ENCODE measurements at places on chromosomes 6 and 20.

DNA sequence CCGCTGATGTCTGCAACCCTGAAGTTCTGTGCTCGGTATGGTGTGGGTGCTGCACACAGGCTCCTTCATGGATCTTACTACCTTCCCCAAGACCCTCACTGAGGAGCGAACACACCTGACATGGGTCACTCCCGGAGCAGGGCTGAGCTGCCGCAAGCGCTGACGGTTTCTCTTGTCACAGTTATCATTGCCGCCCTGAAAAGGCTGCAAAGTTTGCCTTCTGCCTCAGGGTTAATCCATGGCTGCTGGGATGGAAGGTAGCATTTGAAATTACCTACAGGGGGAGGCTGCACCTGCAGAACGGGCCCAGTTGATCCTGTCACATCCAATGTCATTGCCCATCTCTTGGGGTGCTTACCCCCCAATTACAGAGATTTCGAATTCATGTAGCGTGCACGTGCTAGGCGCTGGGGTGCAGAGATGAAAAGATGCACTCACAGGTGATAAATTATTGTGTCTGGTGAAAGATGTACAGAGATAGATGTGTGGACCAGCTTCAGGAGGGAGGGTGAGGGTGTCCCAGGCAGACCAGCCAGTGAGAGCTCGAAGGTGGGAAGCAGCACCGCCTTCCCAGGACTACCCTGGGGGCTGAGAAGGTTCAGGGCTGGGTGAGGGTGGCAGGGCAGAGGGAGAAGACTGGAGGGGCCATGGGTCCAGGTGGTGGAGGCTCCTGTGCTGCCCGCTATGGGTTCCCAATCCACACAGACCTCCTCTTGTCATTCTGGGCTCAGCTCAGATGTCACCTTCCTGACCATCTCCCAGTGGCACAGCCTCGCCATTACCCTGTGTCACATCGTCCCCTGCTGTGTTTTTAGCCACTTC, 120.1 kb downstream of the SYCP2 start:
- no peak for DNase-seq

- DNase-seq: no peak
Measured at GRCh38 chr6:17933716-17934115, 53.7 kb downstream of the KIF13A start.

DNA sequence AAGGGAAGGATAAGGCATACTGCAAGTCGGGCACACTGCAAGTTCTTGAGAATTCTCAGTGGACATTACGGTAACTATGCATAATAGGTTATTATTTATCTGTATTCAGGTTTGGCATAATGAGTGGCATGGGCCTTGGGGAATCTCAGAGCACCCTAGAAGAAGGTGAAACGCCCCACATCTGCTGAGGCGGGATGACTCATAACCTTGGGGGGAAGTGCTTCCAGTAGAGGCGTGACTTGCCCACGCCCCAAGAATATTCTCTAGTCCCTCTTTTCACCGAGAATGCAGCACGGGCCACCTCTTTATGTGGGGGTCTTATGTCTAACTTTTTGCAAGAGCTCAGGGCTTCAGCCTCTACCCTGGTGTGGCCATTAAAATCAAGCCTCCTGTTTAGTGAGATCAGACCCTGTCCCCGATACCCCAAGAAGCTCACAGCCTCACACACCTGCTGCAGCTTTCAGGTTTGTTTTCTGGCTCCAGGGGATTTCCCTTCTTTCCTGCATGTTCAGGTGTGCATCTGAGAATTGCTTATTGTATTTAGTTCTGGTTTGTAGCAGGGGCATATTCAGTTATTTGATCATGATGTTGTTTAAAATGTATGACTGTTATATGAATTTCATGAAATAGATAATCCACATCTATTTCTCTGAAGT, 19.1 kb downstream of the ZFP64 start:
- DNase-seq: no peak

GRCh38 chr6:39577446-39578165, 147.6 kb downstream of the KIF6 start:
- DNase-seq: no peak

GRCh38 chr20:53866794-53867740, 203.3 kb downstream of the BCAS1 start:
- DNase-seq: peak; percentile 22

DNA sequence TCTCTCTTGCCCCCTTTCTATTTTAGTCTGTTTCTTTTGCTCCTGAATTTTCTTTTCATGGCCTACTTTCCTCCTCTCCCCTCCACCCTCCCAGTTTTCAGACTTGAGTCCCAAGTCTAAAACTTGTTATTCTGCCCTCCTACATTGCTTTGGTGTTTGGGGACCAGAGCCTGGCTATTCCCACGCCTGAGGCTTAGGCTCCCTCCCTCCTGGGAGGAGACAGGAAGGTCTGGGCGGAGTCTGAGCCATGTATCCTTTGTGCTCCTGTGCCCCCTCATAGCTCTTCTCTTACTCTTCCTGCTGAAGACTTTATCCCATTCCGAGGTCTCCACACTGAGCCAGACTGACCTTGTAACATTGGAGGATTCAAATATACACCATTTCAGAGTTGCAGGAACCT, 69.5 kb downstream of the DAAM2 start:
- DNase-seq: no peak

DNA sequence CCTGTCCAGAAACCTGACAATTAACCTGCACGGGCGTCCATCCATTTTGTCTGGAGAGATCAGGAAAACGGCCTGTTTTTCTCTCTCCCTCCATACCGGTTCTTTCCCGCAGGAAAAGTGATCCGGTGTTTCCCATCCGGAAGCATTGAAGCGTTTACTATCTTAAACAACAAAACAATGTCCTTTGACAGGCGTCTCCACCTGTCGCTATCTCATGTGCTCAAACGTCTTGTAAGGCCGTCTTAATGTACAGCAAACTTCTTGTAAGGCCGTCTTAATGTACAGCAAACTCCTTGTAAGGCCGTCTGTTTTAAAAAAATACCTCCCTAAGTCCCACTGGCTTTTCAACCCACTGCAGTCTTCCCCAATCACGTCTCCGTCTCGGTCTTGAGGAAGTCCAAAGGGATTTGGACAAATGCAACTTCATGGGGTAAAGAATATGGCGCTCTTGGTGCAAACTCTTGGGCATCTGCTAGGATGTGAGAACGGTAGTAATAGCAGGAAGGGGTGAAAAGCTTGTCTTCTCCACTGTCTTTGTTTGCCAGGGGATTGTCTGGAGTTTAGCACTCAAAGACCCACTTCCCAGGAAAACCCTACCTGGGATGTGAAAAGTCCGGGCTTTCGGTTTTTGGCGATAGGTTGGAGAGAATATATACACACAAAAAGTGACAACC, 29.9 kb upstream of the TRIM27 start:
- no peak for DNase-seq

DNA sequence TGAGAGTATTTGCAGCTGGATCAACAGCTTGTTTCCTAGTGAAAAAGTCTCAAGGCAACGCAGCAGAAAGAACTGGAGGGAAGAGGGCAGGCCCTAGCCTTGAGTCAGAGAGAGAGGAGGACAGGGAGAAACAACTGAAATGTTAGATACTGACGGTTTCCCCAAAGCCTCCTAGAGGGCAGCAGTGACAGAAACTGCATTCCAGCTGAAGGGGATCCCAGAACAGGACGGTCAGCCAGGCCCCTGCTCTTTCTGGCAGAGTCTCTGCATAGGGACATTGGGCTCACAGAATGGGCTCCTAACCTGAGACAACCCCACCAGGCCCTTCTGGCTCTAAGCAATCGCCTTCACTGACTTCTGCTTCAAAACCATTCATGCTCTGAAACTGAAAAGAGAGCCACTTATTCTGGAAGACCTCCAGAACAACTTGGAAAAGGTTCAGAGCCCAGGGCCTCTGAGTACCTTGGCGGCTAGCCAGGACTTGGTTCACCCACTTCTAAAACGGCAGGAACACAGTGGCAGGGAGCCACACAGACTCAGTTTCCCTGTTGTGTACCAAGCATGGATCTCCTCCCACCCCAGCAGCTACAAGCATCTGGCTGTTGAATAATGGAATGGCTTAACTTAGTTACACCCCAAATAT, 72.9 kb downstream of the PSMB1 start:
- DNase-seq: no peak

DNA sequence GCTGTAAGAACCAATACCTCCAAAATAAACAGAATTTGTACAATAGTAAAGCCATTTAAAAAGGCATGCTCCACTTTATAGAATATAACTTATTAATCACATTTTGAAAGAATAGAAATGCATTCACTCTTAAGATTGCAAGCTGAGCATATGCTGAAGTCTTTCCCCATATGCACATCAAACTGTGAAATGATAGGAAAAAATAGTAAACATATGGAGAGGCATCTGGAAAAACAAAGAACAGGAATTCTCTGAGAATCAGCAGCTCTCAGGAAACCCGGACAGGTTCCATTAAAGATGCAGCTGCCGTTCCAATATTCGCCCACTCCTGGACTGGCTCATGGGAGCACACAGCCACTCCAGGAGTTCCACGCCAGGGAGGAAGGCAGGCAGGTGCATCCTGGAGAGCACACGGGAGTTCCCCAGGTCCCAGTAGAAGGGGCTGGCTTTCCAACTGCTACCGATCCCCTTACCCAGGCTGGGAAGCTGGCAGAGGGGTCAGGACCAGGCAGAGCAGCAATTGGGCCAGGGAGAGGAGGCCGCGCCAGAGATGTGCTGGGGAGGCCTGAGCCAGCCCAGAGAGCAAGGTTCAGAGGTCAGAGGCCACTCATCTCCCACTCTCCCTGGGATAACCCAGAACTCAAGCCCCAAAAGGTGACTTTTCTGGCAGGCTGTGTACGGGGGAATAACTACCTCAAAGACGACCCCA, 111.1 kb downstream of the DLL1 start:
- DNase-seq: no peak

DNA sequence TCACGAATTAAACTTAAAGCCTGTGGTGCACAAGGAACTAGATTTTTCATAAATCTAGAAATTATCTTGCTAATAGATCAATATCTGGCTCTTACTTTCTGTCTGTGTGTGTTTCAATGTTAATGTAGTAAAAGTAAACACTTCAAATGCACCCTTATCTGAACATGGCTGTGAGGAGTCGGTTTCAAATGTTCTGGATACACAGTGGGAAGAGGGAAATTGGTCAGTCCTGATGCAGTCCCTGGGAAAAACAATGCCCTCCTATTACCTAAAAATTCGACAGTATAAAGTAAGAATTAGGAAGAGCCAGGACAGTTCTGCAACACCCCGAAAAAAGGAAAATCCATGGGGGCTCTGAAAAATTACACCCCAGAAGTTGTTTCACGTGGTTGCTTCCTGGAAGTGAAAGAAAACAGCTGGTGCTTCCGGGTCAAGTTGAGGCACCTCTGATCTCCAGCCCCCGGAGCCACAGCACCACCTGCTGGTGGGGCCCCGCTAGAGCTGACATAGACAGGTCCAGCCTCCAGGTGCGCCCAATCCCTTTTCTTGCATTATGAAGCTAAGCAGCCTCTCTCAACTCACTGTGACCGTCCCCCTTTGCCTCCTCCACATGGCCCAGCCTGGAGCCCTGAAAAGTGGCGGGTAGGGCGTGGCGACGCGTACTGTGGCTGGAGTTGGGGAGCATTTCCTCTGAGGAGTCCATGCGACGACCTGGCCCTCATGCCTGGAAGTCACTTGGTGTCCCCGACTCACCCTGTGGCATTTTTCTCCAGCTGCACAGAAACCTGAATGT, 8.3 kb downstream of the SEMG2 start:
- DNase-seq: peak; percentile 0

DNA sequence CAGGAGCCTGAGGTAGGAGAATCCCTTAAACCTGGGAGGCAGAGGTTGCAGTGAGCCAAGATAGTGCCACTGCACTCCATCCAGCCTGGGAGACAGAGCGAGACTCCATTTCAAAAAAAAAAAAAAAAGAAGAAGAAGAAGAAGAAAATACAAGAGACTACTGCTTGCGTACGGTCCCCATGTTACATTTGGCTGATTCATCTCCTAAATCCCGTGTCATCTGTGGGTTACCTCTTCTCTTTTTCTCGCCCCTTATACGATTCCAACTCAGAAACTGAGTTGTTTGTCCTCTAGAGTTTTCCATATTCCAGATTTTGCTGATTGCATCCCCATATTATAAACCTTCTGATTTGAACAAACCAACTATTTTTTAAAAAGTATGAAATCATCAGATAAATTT, 62.4 kb upstream of the NELFCD start:
- no peak for DNase-seq

DNA sequence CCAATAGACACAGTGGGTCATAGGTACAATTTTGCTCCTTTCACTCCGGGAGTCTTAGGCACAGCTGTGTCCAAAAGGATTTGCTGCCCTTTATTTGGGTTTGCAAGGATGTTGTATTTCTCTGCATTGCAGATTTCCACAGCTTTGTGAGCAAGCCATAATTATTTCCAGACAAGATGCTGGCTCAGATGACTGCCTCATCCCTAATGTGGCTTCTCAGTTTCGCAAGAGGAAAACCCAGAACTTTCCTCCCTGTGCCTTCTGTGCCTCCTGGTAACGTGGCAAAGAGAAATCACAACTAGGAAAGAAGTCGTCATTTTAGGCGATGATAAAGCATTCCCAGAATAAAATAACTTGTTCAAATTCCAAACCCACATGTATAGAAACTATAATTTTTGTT, 33.7 kb downstream of the FAM50B start:
- peak; percentile 92 for DNase-seq

GRCh38 chr6:106397431-106397830, 36.9 kb downstream of the CRYBG1 start:
- DNase-seq: no peak

GRCh38 chr6:167782698-167783517, 43.8 kb upstream of the AFDN start:
- DNase-seq: no peak

DNA sequence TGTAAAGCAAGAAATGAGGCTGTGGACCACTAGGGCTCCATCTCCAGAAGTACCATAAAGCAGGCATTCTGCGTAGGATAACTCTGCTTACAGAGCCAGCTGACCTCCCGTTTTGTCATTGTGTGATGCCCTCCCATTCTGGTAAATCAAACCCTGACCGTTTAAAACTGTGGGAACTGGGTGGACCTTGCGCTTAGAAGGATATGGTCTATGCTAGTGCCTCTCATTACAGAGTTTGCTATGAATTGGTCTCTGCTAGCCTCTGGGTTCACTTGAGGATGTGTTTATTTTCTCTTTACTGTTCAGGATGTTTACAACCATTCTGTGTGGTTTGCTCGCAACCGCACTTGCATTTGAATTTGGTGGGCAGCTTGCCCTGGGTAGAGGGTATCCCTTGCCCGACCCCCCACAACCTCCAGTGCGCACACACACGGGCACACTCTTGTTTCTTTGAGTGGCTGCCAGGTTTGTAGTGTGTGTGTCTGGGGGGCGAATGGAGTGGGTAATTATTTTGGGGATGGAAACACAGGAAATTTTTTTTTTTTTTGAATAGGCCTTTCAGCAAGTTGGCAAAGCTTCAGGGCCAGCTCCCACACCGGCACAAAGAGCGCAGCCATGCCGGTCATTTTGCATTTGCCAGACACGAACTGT, 198.3 kb downstream of the JARID2 start:
- DNase-seq: no peak

Data from fibroblast of skin of right biceps (primary cell).